ENCODE measurements at places on chromosomes 3 and 15.

DNA sequence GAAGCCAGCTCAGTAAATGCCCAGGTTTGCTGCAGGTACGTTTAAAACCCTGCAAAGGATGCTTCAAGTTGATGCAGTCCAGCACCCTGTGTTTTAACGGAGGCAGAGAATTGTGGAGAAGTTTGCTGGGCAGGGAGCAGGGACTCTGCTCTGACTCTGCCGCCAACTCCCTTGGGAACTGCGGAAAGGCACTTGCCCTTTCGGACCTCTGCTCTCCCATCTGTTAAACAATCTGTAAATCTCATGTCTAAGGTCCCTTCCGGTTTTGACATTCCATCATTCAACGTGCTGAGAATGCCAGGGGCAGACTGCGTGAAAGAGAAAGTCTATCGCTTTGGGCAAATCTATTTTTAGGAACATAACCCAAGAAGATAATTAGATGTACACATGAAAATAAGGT, 184.5 kb downstream of the OPA1 start:
- no peak for DNase-seq

DNA sequence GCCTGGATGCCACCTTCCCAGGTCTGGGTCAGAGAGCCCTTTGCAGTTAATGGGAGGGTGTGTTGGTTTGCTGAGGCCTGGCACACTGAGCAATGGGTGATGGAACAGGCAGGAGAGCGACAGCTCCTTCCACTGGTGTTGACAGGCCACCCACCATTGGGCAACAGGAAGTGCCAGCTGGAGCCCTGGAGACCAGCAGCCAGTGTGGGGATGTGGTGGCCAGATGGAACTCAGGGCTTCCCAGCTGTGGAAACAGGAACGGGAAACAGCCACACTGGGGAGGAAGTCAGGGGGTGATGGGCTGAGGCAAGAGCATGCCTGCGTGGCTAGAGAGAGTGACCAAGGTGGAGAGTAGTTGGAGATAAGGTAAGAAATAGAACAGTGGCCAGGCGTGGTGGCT, 9.3 kb downstream of the PSTPIP1 start:
- DNase-seq: peak; percentile 34

DNA sequence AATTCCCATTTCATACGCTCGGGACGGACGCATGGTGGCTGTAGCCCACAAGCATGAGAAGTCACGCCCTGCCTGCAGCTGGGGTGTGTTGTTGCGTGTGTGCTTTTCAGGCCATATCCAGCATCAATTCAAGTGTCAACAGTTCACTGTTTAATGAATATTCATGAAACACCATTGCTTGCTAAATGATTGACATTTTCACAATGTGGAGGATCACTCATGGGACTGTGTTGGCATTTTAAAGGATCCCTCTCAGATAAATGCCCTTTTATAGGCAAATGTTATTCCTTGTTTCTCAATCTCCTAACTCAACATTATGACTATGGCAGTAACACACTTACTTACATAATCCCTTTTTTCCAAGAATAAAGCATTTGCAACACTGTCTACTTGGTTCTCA, 511.3 kb downstream of the GABRG3 start:
- DNase-seq: no peak

GRCh38 chr3:176505878-176506621, 691.2 kb downstream of the TBL1XR1 start:
- DNase-seq: peak; percentile 4

DNA sequence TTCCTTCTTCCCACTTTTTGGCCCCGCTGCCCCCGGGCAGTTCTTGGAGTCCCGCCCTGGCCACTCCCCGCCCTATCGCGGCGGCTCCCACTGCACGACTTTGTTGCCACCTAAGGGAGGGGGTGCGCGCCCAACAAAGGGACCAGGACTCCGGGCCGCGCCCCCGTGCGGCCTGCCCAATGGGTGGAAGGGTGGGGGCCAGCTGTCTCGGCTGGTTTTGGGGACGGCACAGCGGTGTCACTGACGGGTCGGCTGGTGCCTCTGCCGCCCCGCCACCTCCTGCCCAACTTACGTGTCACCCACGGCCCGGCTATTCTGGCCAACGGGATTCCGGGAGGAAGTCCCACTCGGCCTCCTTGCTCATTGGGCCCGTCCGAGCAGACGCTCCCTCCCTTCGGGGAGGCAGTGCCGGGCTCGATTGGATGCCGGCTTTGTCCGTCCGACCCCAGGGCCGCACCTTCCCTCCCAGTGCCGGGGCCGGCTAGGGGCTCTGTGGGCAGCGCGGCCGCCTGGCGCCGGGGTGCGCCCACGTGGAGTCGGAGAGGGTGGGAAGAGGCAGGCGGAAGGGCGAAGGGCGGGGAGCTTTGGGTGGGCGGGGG, at the start of gene GOLIM4:
Gene GOLIM4, minus strand, starts transcription at position 314 of the 599 bp plus-strand sequence. CDS start 639 bp downstream, outside the sequence.
- DNase-seq: peak; percentile 96

DNA sequence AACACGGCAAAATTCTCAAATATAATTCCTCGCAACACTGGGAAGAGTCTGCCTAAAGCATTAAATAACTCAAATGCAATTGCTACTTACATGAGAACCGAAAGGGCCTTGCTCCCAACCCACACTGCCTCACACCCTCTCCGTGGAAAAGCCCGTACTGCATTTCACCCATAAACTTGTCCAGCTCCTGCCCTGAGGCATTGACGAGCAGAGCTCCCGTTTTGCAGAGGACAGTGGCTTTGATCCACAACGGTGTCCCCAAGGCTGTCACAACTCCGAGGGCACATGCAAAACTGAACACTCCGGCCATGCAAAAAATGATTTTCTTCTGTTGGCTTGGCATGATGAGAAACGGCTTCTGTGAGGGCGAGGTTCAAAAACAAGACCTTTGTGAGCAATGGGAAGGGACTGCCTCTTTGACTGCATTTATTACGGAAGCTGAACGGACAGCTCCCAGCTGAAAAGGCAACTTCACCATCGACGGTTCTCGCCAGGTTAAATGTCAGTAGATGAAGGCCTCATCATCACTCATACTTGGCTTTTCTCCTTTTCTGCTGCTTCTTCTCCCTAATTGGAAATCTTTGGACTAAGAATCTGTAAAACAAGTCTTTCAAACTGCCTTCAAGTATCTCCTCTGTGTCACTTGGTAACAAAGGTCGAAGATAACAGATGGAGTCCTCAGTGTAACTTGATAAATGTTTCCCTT, at the start of gene CLRN1:
Gene CLRN1, minus strand, starts transcription at position 362 of the 706 bp plus-strand sequence. Its CDS starts 19 bp downstream, at position 343.
- no peak for DNase-seq

DNA sequence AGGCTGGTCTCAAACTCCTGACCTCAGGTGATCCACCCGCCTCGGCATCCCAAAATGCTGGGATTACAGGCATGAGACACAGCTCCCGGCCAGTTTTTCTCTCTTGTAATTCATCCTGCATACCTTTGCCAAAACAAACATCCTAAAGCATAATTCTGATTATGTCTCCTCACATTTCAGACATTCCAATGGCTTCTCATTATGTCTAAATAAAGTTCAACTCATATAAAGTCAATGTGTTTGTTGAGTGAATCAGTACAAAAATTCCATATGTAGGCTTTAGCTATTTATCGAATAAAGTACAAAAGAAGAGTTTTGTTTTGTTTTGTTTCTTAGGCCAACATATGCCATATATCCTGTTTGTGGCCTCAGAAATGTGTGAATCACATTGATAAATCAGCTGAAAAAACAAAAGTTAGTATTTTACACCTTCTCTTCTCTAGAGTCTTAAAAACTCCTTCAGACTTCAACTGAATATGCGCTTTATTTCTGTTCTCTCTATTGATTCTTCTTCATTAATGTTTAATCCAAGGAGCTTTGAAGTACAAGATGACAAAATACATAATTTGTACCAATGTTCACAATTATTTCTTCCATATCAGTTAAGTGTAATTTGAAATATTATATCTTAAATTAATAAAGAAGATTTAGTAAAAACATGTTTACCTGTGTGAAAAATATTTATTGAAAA, 165.8 kb downstream of the MECOM start:
- no peak for DNase-seq

GRCh38 chr3:148631124-148631903, 66.4 kb upstream of the AGTR1 start:
- DNase-seq: no peak

DNA sequence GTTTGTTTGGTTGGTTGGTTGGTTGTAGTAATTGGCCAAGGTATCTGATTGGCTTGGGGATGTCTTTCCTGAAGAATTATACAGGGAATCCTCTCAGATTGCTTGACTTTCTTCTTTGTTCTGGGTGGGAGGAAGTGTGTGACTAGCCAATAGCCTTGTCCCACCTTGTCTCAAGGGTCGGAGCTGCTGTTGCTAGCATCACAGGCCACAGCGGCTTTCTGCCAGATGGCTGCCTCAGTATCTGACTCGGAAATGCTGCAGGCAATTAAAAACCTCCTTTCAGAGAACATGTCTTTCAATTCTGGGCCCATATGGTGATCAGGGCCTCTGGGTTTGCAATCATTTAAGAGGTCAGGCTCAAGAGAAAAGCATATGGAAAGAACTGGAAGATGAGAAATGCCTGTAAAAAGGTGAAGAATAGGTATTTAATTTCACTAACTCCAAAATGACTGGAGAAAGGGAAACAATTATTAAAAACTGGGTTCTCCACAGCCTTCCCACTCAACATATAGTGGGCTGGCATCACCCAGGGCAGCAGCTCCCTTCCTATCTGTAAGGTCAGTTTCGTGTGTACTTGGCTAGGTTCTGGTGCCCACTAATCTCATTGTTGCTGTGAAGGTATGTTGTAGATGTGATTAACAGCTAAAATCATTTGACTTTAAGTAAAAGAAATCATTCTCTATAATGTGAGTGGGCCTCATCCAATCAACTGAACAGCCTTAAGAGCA, 32.4 kb downstream of the TGFBR2 start:
- DNase-seq: peak; percentile 81

DNA sequence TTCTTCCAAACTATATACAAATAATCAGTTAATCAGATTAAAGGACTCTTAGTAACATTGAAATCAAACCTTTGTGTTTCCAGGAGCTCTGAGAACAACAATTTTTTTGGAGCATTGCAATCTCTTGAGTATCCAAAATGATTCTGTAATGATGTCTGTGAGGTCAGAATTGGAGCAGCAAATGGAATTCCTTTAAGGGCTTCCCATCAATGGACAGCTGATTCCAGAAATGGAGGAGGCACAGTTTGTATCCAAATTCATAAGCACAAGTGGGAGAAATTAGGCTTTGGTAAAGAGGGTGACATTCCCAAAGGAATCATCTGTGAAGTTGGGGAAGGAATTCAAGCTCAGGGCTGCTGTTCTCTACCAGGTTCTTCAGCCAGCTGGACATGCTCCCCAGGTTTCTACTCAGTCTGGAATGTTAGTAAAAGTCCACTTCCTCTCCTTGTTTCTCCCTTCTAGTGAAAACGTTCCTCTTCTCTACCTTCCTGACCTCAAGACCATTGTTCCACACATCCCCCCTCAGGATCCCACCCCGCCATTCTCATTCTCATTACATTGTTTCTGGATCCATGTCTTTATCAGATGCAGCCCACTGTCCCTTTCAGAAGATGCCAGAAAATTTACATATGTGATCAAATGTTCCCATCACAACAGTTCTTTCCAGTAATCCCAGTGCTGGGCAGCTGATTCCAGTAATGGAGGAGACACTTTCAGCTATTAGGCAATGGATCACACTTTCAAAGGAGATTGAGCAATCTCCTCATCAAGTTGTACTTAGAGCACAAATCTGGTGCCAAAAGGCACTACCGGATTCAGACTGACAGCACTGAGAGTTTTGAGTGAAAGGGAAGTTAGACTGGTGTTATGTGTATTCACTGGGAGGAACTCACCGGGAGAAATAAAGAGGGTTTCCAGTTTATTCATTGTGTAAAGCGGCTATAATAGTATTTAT, 391.3 kb upstream of the TPRG1 start:
- DNase-seq: no peak

DNA sequence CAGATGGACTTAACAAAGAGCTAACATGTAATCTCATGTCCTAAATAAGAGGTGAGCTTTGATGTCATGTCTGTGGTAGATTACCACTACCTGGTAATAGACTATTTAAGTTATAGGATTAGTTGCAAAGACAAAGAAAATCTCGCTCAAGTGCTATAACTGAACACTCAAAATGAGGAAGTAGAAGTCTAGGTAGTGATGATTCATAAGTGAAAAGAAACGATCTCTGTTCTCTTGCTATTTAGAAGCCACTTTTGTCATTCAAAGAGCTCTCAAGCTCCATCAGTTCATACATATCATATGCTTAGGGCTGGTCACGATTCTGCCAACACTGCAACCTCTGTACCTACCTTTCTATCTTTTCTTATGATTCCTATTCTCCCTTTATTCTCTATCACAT, 110.9 kb downstream of the EDEM1 start:
- DNase-seq: peak; percentile 68

GRCh38 chr3:48130321-48130904, 57.8 kb downstream of the CDC25A start:
- DNase-seq: no peak

GRCh38 chr3:189267981-189268613, 96.3 kb downstream of the TPRG1 start:
- no peak for DNase-seq

DNA sequence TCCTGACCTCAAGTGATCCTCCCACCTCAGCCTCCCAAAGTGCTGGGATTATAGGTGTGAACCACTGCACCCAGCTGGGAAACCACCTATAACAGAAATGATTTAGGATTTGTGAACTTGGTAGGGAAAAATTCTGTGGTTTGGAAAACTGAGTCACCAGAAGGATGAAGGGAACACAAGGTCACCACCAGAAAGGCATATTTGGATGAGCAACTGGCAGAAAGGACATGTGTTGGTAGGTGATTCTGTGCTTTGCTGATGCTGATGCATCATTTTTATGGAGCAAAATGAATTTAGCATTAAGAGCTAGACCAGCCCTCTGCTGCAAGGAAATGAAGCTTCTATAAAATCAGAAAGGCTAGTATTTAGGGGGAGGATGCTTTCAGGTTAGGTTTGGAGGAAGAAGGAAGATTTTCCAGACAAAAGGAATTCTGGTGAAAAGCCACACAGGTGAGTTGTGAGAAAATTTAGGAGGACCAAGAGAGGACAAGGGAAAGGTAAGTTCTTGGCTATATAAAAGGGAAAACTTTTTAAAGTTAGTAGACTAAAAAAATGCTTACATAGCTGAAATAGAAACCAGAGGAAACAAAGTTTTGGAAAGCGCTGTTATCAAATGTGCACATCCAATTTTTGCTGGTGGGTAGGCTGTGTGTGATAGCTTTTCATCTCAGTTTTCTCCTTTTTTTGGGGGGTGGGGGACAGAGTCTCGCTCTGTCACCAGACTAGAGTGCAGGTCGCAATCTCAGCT, 3.6 kb downstream of the PXK start:
- DNase-seq: no peak

- no peak for DNase-seq
These were observed 73.2 kb downstream of the CLDN11 start for GRCh38 chr3:170491901-170492300.

DNA sequence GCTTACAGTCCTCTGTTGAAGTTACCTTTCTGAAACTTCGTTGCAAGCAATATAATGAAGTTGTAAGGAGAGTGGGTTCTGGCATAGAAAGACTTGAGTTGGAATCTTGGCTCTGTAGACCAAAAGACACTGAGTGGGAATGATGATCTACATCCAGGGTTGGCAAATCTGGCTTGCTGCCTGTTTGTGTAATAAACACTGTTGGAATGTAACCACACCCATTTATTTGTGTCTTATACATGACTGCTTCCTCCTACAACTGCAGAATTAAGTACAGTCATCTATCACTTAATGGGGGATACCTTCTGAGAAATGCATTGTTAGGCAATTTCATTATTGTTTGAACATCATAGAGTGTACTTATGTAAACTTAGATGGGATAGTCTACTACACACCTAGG, 178.4 kb upstream of the SUCLG2 start:
- DNase-seq: no peak

- no peak for DNase-seq
These were observed 18.0 kb downstream of the SCG5 start for GRCh38 chr15:32659340-32660155.
